ENCODE measurements at places on chromosomes 4 and X.

DNA sequence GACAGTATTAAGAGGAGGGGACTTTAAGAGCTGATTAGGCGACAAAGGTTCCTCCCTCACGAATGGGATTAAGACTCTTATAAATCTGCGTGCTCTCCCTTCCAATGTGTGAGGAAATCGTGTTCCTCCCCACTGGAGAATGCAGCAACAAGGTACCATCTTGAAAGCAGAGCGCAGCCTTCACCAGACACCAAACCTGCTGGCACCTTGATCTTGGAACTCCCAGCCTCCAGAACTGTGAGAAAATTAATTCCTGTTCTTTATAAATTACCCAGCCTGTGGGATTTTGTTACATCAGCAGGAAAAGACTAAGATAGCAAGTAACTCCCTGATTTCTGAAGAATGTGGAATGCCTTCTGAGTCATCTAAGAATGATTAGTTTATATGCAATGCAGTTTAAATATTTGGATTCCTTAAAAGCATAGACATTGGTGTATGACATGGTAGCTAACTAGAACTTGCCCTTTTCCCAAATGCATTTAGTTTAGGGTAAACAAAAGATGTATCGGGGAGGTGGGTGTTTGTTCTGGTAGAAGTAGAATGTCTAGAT is 86.1 kb downstream of the USP46 start:
- DNase-seq: no peak

DNA sequence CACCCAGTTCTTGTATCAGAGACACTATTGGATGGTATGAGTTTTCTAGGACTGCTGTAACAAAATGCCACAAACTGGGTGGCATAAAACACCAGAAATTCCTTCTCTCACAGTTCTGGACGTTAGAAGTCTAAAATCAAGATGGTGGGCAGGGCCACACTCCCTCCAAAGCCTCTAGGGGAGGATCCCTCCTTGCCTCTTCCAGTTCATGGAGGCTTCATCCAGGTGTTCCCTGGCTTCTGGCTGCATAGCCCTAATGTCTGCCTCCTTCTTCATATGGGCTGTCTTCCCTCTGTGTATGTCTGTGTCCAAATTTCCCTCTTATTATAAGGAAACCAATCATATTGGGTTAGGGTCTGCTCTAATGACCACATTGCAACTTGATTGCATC is 38.4 kb upstream of the RASL11B start:
- DNase-seq: no peak

DNA sequence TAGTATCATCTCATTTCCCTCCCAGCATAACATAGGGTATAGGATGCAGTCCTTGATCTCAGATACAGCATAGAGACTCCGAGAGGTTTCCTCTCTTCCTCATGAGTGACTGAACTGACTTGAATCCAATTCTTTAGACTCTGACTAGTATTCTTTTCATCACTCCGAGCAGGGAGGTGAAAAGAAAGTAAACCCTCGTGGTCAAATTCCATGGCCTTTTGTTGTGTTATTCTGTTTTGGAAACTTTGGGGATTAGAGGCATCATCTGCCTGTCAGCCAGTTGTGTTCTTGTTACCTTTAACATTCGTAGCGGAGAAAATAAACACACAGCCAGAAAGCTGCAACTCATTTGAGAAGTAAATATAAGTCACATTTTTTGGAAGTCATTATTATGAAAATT is 206.6 kb downstream of the ARHGAP10 start:
- DNase-seq: no peak

DNA sequence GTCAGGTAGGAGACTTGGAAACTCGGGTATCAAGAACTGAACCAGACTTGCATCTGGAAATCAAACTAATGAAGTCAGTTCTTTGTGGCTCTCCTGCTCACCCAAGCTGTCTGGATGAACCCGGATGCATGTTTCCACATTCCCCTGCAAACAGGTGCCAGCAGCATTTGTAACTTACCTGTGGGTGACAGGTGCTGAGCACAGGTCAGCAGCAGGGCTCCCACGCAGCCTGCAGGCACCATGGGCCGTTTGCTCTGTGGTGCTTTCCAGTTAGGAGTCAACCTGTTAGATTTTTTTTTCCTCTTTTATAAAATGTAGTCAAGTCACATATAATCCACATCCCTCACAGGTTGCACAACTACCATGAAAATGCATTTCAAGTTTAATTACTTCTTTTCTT is 385.6 kb upstream of the ADGRL3 start:
- no peak for DNase-seq

DNA sequence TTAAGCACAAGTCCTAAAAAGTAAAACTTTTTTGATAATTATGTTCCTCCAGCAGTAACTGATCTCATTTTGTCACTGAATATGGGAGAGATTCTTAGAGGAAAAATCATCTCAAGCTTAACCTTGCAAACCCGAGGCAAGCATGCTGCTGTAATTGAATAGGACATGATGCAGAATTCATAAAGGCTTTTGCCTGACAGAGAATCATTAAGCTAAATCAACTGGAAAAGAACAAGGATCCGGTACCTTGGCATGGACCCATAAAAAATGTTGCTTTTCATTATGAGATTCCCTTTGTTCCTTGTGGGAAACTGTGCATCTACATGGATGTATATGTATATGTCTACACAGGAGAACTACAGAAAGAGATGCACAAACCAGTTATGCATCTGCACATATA is 149.1 kb downstream of the PAPSS1 start:
- no peak for DNase-seq

- no peak for DNase-seq
Observed at GRCh38 chrX:37867536-37868153, 20.3 kb upstream of the DYNLT3 start.

DNA sequence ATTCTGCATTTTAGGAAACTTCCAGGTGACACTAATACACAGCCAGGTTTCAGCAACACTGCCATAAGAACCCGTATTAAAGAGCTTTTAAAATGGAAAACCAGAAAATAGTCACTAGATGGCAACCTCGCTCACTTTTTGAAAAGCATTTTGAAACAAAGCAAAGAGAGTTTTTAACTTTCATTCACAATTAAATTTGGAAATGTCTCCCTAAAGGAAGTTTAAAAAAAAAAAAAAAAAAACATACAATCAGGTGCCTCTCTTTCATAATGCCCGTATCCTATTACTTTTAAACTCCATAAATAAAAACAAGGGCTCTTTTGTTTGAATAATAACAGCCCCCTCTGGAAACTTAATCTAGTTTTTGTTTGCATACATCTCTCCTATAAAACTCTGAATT is 20.3 kb downstream of the MEPE start:
- peak; percentile 47 for DNase-seq

DNA sequence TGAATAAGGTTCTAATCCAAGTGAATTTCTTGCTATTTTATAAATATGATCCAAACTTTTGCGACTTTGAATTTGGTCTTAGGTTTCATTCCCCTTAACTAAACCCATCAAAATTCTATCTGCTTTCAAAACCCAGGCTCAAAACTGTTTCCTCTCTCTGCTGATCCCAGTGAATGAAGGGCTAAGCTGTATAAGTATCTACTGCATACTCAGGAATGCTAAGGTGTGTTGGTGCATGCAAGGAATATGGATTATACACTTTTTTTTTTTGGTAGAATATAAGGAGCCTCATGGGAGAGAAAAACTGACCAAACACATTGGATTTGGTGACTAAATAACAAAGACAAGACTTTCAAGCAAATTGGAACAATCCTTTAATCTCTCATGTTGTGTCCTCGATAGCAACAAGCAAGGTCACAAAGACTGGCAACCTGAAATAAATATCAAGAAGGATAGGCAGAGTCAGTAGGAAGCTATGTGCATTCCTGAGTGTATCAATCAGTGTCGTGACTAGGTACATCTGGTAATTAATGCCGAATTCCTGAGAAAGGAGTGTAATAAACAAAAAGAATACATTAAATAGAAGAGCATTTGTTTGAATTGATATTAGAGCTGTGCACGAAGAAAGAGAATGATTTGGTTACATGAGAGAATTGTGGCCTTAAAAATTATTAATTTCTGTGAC is 74.3 kb upstream of the KCTD8 start:
- no peak for DNase-seq

Data from left renal pelvis (tissue), 4 donors.